HS-27A (cell line): ENCODE measurements at places on chromosomes 1 and 21.
A peak's percentile ranks its signal among the peaks of the same experiment; 100 is the strongest.

DNA sequence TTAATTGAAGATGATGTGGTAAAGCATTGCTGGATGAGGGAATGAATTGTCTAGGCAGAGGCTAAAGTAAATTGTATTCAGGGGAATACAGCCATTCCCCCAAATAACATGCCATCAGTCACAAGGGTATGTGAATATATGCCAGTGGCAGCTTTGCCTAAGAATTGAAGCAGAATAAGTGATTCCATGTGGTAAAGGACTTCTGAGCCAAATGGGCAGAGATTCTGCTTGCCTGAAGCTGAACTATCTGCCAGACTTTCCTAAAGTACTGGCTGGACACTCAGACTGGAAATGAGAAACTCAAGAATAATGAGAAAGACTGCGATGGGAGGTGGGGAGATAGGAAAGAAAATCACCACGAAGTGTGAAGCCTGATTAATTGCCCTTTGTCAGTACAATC is 2.4 kb downstream of the LIX1L start:
- DNase-seq = no peak

- peak; percentile 71 for DNase-seq
Observed at GRCh38 chr1:54407404-54408146, 1.4 kb upstream of the SSBP3 start.

- no peak for DNase-seq
Observed at GRCh38 chr1:244388961-244389360, 62.7 kb downstream of the ADSS2 start.

DNA sequence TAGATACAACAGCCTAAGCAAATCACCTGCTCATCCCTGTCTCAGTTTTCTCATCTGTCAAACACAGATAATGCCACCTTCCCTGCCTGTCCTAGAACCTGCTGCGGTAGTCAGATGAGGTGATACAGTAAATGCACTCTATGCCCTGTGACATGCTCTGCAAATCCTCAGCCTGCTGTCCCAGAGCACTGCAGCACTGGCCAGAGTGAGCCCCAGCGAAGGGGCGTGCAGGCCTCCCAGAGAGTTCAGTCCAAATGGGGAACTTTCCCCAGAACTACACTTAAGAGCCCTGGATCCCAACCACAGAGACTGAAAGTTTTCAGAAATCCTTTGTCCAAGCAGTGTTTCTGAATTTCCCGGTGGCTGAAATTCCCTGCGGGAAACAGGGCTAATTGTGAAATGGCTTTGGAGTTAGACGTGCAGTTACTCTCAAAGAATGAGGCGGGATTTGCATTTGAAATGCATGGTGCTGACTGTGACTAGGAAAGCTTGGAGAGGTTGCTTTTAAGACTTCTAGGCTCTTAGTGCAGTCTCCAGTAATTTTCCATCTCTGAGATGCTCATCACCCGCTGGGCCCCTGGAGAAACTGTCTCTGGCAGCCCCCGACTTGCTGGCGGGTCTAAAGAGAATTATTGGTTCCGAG is 206.5 kb upstream of the AJAP1 start:
- DNase-seq = no peak

- peak; percentile 26 for DNase-seq
Observed at GRCh38 chr1:184974056-184974836, at the start of gene NIBAN1. NIBAN1 (minus strand) TSS chr1:184974508; CDS start chr1:184974356, 152 bp downstream.

GRCh38 chr1:103517380-103518047 is 8.0 kb upstream of the RNPC3 start:
- no peak for DNase-seq

DNA sequence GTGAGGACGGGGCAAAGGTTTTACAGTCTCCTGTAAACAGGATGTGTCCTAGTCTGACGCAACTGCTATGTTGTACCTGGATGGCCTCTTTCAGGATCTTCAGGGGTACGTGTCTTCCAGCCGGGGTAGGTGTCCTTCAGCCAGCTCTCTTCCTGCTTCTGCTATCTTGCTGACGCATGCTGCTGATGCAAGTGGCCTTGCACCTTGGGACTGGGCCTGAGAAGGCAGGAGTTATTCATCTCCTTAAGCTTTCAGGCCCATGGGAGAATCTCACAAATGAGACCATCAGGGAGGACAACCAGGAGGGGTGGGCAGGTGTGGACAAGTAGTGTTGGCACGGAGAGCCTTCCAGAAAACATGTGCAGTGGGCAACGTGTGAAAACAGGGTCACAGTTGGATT is 7.9 kb upstream of the SPRR1B start:
- DNase-seq = no peak

GRCh38 chr1:31802190-31803150 is 13.4 kb downstream of the SPOCD1 start:
- no peak for DNase-seq

DNA sequence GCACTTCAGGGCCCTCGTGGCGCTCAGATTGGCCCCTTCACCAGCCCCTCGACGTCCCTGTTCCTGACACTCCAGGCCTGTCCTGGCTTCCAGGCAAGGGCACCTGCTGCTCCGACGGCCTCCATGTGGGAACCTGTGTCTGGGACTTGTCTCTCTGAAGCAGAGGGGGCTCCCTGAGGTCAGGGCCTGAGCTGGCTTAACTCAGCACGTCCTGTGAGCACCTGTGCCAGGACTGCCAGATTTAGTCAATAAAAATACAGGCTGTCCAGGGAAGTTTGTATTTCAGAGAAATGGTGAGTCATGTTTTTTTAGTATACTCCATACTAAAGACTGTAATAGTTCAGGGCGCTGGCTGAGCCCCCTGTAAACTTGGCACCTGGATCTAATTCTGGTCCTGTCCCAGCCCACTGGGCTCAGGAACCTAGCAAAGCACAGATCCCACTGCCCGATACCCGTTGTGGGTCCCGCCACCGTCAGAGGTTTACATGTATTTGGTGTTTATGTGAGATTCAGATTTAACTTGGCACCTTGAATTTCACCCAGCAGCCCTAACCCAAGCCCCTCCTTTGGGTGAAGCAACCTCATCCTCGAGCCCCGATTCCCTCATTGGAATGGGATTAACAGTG is 109.9 kb upstream of the IFFO2 start:
- no peak for DNase-seq

- no peak for DNase-seq
Observed at GRCh38 chr1:50098591-50099021, 10.1 kb upstream of the ELAVL4 start.

GRCh38 chr1:206041640-206042039 is 11.3 kb upstream of the RHEX start:
- DNase-seq = no peak

- DNase-seq = peak; percentile 29
Observed at GRCh38 chr1:216903382-216903740, 180.1 kb upstream of the ESRRG start.

- no peak for DNase-seq
Observed at GRCh38 chr1:235102993-235103411, 25.6 kb downstream of the TOMM20 start.

DNA sequence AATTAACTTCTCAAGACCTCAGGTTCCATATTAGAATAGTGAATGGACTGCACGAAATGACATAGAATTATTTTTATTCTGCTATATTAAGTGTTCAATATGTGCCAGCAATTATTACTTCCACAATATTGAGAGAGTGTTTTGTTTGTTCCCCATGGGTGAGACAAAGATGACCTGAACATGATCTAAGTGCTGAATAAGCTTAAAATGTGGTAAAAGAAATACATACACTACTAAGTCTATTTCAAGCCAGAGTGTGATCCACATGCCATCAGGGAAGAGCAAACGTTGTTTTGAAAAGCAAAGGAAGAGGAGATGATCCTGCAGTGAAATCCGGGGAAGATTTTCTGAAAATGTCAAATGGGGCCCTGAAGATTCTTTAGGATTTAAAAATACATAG is 59.8 kb upstream of the RUNX1 start:
- DNase-seq = no peak

- peak; percentile 52 for DNase-seq
Observed at GRCh38 chr1:80217377-80217986, 1211.0 kb upstream of the ADGRL4 start.

DNA sequence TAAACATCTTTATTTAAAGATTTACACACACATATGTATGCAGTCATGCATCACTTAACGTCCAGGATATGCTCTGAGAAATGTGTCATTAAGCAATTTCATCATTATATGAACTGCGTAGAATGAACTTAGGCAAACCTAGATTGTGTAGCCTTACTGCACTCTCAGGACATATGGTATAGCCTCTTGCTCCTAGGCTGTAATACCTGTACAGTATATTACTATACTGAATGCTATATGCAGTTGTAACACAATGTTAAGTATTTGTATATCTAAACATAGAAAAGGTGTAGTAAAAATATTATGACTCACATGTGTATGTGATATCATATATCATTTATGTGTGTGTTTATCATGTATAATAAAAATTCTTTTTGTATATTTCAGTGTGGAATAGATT is 73.2 kb upstream of the QSOX1 start:
- no peak for DNase-seq

GRCh38 chr1:185860311-185860710 is 126.1 kb downstream of the HMCN1 start:
- DNase-seq = no peak

GRCh38 chr1:168568346-168568745 is 8.1 kb upstream of the XCL1 start:
- no peak for DNase-seq

DNA sequence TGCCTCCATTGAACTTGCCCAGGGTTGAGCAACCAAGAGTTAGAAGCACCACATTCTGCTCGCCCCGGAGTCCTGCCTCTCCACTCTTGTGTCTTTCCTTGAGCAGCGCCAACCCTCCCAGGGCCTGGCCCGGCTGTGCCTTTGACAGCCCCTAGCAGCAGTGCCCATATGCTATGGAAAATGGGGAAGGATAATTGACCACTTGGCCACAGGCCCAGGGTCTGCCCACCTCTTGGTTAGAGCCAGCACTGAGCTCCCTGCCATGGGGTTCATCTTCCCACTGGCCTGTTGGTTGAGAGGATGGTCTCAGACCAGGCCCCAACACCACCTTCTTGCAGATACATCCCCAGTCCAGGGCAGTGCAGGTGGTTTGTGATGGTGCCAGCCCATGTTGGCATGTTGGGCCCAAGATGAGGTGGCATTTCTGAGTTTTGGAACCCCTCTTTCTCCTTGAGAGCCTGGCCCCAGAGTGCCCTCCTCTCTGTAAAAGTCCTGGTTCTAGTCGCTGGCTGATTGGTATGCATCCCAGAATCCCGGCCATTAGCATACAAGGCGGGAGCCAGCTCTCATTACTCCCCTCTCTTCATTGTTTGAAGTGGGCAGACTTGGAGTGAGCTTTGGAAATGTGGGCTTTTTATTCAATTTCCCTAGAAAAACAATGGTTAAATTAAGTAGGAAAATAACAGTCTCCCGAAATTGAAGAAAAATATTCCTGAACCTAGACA is 7.6 kb downstream of the ARHGEF10L start:
- no peak for DNase-seq

DNA sequence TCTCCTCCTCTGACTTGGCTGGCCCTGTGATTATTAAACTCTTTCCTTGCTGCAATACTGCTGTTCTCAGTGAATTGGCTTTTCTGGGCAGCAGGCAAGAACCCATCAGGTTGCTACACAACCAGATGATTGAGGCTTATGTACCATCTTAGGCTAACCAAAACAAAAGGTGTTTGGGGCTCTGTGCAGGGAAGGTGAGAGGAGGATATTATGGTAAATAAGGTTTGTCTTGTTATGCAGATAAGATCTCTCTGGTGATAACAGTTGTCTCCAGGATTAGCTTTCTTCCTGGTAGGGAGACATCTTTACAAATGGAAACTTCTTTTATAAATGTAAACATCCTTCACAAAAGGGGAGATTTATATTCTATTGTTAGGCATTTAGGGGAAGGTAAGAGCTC is 44.5 kb upstream of the GORAB start:
- DNase-seq = no peak

GRCh38 chr1:119101563-119101962 is 38.9 kb downstream of the WARS2 start:
- no peak for DNase-seq

DNA sequence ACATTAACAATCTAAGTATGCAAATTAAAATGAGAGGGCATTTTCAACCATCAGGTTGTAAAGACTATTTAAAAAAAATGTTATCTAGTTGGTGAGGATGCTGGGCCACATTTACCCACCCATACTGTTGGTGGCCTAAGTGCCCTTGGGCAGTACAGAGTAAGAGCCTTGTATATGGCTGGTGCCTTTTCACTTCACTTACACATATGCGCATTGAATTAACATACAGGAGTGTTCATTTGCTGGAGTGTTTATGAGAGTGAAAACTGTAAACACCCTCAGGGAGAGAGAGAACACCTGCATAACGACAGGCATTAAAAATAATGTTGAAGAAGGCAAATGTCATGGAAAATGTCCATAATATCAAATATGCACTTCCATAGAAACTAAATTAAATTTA is 427.1 kb downstream of the PCP4 start:
- DNase-seq = no peak

GRCh38 chr1:181658581-181658980 is 175.3 kb downstream of the CACNA1E start:
- DNase-seq = no peak

GRCh38 chr1:109277434-109278204 is 5.3 kb downstream of the PSRC1 start:
- peak; percentile 53 for DNase-seq

- DNase-seq = no peak
Observed at GRCh38 chr1:167106119-167106461, 12.2 kb downstream of the STYXL2 start.

GRCh38 chr1:111509997-111510375 is 6.6 kb upstream of the ADORA3 start:
- DNase-seq = no peak

DNA sequence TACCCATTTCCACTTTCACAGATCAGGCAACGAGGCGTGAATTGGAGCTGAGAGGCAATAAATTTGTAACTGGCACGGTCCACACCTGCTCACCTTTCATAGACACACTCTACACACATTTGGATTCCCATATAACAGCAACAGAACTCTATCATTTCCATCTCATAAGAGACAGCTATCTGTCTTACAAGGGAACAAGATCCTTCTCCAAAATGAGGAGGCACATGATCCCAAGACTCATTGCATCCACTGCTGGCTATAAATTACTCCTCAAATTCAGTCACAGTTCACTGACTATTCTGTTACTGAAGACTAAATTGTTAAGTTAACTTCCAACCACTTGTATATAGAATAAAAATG is 342.8 kb downstream of the MATN1 start:
- no peak for DNase-seq

DNA sequence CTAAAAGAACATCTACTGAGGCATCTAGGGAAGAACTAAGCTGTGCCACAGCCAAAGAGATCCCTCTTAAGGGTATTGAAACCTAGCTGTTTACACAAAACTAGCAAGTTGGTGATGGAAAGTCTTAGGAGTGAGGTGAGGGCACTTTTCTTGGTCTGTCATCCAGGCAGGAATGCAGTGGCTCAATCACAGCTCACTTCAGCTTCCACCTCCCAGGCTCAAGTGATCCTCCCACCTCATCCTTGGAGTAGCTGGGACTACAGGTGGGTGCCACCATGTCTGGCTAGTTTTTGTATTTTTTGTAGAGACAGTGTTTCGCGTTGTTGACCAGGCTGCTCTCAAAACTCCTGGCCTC is 2.4 kb downstream of the PLEKHO1 start:
- DNase-seq = no peak

DNA sequence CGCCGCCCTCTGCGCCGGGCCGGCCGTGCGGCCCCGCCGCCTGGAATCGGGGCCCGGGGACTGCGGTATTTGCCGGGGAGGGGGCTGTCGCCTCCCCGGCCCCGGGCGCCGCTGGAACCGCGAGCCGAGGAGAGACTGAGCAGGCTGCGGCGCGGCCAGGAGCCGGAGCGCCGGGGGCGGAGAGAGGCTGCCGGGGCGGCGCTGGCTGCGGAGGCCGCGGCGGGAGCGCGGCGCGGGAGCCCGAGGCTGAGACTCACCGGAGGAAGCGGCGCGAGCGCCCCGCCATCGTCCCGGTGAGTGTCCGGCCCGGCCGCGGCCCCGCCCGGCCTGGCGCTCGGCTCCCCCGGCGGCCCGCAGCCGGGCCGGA is 746 bp downstream of the DYRK1A start:
- no peak for DNase-seq
